ENCODE measurements at places on chromosomes 6 and 20.

DNA sequence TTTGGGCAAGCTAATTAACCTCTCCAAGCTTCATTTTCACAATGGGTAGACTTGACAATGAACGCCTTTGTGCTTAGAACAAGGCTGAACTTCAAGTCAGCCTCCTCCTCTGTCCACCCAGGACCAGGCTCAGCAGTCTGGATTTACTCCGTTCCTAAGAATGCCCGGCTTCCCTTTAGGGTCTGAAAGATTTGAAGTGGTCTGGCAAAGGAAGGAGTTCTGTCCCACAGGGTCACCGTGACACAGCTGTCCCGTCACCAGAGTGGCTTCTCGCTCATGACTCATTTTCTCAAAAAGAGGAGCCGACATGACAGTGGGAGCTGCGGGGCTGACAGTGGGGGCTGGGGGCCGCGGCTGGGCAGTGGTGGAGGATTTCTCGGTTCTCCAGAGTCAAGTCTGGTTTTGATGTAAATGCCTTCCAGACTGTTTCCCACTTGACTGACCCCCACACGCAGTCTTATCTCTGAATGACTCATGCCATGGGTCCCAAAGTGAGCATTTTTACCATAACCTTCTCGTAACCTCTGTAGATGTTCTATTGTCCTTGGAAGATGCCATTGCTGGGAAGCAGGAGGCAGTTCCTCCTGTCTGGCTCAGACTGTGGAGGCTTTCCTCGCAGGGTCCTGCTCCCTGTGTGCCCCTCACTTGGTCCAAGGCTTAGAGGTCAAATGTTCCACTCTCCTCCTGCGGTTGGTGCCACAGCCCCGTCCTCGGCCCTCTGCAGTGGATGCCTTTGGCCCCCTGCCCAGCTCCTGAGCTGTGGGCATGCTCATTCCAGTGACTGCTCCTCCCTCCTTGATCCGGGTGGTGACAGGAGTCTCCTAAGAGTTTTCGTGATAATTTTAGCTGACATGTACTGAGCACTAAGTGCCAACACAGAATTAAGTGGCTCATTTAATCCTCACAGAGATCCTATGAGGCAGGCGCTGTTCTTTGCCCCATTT lies 253.1 kb downstream of the FNDC1 start:
- no peak for DNase-seq

DNA sequence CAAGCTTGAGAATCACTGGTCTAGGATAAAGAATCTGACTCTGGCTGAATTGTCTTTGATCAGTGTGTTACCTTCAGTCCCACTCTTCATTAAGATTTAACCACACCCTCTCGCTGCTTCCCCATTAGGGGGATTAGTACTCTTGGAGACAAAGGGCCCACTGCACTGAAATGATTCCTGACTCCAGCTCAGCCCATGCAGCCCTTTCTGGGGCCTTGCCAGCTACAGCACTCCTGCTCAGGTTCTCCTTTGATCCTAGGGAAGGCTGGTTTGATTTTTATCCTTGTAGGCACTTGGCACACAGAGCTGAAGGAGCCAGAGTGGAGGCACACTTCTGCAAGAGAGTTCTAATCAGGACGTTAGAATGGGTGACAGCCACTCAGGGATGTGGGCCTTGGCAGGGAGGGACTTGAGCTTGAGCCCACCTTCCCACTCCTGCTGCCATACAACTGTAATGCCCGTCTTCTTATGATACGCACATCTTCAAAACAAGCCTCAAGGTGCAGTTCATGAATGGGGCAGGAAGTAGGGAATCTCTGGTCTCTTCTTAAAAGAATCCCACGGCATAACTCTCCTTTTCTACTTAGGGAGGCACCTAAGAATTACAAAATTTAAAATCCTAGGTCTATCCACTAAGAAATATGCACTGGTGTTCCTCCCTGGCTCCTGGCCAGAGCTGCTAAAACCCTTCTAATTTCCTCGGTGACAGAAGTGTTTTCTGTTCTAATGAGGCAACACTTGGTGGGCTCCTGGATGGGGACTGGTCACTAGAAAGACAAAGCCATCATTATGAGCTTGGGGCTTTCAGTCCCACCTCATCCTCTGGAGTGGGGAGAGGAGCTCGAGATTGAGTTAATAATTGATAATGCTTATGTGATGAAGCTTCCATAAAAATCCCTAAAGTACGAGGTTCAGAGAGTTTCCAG lies 1.5 kb upstream of the SLA2 start:
- DNase-seq = no peak

DNA sequence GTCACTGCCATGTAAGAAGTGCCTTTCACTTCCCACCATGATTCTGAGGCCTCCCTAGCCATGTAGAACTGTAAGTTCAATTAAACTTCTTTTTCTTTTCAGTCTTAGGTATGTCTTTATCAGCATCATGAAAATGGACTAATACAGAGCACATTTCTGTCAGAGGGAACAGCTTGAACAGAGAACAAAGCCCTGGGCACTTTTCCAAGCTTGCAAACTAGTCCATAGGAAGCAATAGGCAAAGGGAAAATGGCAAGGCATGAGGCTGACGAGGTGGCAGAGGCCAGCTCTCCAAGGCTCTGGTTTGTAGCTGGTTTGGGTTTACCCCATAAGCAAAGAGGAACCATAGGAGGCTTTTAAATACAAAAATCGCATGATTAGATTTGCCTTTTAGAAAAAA lies 185.1 kb upstream of the HDDC2 start:
- DNase-seq = no peak

GRCh38 chr6:121760745-121761144 lies 325.3 kb downstream of the GJA1 start:
- DNase-seq = no peak

DNA sequence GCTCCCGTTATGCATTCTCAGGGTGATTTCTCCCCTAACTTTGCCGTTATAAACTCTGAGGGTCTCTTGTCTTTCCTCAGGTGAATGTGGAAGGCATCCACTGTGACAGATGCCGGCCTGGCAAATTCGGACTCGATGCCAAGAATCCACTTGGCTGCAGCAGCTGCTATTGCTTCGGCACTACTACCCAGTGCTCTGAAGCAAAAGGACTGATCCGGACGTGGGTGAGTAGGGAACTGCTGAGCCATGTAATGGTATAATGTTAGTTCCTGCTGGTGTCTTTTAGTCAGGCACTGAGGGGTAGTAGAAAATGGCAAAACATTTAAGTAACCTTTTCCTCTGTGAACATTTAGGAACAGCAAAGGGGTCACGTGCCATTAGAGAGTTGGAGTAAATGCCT lies 395.4 kb downstream of the ARHGAP18 start:
- no peak for DNase-seq

DNA sequence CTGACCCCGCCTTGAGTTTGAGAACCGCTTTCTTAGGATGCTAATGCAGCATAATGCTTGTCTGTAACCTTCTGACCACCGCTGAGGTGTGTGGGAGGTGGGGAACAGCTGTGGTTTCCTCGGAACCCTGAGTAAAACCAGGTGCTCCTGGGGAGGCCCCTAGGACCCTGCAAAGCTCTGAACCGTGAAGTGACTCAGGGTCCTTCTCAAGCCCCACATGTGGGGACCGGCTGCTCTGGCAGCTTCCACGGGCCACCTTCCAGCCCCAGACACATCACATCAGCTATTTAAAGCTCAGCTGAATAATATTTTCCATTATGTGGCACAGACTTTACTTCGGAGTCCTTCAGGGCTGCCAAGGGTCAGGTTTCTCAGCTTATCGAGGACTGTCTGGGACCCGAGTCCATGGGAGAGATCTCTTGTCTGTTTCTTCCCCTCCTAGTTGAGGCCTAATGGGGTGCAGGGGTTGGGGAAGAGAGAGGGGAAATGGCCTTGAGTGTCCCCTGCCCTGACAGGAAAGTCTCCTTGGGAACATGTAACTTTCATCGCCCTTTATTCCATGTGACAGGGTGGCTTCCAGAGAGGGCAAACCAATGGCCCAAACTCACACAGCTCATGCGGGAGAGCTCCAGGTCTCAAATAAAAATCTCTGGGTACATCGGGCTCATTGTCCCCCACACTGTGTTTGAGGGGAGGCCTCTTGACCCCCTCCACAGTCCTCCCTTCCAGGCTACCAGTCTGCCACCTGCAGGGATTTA lies 186.1 kb upstream of the SLC24A3 start:
- no peak for DNase-seq

Measured in naive thymus-derived CD4-positive, alpha-beta T cell (primary cell).